ENCODE measurements at places on chromosomes 2 and 18.
A peak's percentile ranks its signal among the peaks of the same experiment; 100 is the strongest.

GRCh38 chr2:203279288-203279687, 40.5 kb downstream of the CYP20A1 start:
- DNase-seq, result no peak

GRCh38 chr2:155382776-155383175, 684.3 kb downstream of the KCNJ3 start:
- DNase-seq, result no peak

GRCh38 chr2:241391892-241392665, 36.0 kb downstream of the FARP2 start:
- no peak for DNase-seq

- DNase-seq, result no peak
These were observed 122.6 kb downstream of the WDPCP start for GRCh38 chr2:63465633-63466032.

GRCh38 chr2:132037527-132038178, 124.1 kb downstream of the ANKRD30BL start:
- DNase-seq, result peak; percentile 62

DNA sequence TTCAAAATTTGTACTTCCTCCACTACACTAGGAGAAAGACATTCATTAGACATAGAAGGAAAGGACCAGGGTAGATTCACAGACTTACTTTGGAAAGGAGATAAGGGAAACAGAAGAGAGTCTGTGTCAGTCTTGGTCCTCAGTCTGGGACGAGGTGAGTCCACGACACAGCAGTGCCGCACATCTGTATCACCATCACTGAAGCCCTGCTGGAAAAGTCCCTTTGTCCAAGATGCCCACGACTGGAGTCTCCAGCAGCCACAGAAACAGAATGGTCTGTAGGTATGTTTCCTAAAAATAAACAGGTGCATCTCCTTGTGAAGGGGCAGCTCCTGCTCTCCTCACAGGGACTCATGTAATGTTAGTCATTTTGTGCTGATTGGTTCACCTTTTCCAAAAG, 27.4 kb downstream of the COX7A2L start:
- no peak for DNase-seq

GRCh38 chr2:55052129-55053061, 2.1 kb upstream of the RTN4 start:
- DNase-seq, result no peak

GRCh38 chr2:226378753-226379705, 420.6 kb downstream of the IRS1 start:
- no peak for DNase-seq

DNA sequence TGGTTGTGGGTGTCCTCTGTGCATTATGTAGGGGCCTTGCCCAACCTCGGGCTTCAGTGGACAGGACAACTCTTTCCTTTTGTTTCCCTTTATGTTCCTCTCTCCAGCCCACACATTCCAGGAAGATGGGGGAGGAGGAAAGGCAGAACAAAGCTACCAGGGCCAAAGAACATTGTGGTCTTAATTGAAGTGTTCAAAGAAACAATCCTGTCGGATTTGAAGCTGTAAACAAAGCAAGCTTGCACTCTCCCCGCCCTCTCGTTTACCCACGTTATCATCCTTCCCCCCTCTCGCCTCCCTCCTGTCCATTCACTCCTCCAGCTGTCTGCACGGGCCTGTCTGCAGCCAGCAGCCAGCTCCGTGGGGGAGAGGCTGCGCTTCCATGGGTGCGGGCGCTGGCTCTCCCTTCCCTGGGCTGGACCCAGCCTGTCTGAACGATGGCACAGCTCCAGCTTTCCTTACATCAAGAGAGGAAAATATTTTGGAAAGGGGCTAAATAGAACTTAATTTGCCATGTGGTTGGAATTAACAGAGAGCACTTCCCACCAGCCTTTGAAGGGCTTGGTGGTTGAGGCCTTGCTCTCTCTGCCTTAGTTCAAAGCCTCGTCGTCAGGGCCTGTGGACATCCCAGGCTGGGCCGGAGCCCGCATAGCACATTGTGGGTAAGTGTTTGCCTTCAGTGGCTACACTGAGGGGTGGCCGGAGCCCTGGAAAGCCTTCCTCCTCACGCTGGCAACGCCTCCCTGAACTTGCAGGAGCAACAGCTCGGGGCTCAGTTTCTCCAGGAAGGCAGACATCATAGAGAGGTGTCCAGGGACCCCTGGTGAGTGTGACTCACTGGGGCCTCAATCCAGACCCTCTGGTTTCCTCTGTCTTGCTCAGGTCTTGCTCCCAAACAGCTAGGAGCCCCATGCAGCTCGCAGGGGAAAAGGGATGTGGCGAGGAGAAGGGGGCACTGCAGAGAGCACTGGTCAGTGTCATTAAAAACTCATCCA, 60.6 kb upstream of the HS6ST1 start:
- DNase-seq, result no peak

DNA sequence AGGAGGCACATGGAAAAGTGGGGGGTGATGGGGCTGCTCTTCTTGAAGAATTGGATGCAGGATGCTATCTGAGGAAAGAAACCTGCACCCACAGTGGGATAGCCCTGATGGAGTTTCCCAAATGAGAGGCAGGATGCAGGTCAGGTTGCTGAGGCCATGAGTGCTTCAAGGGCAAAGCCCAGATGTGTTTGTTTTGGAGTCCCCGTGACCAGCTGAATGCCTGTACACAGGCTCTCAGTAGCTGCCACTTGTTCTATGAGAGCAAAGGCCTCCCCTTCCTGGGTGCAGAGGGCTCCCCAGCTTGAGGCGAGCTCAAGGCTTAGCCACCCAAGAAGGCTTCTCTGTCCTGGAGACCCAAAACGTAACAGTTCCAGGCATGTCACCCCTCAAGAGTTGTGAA, 192.7 kb downstream of the SEPTIN10 start:
- DNase-seq, result no peak

- DNase-seq, result no peak
These were observed 52.6 kb downstream of the PPP4R1 start for GRCh38 chr18:9561759-9562158.

DNA sequence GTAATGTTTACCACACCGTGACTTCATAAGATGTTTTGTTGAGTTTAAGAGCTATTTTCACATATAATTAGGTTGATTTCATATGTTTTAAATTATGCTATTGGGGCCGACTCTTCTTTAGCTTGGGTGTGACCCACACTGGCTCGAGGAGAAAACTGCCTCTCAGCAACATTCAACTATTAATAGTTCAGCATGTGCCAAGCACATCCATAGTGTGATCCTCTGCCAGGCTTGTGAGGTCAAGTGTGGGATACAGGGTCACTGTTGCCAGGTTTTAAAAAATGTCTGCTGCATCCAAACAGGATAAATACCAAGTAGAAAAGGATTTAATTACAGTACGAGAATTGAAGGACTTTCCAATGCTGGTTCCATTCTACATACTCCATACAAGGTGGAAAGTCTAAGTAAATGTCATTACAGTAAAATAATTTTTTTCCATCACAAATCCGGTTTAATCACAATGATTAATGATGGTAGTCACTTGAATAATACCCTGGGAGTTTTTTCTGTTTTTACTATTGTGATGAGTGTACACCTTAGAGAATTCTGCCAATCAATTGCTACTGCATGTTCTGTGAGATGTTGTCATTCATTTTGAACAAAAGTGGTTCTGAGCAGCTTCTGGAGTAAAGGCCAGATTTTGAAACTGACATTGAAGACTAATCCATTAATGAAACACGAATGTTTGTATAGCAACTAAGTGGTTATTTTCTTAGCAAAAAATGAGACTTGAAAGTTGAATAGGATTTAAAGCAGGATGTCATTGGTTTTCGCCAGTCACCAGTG, 84.5 kb downstream of the ABI2 start:
- DNase-seq, result no peak

- no peak for DNase-seq
These were observed 9.4 kb upstream of the CD302 start for GRCh38 chr2:159807183-159808031.

GRCh38 chr18:3875961-3876360, 426.0 kb downstream of the TGIF1 start:
- DNase-seq, result no peak

GRCh38 chr18:58692422-58693185, 21.3 kb downstream of the MALT1 start:
- no peak for DNase-seq

DNA sequence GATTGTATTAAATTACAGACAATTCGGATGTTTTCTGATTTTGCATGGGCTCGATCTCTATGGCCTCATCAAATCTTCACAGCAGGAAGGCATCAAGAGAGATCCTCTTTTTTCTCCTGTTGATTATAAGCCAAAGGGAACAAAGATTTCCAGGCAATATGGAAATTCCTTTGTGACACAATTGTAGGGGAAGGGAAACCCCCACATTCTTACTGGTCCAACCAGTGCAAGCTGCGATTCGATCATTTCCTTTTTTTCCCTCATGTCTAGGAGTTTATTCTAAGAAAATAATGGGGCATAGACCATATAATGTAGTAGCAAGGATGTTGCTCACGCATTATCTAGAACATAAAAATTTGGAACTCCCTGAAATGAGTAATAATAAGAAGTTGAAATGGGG, 87.7 kb downstream of the LYPD6 start:
- DNase-seq, result no peak

DNA sequence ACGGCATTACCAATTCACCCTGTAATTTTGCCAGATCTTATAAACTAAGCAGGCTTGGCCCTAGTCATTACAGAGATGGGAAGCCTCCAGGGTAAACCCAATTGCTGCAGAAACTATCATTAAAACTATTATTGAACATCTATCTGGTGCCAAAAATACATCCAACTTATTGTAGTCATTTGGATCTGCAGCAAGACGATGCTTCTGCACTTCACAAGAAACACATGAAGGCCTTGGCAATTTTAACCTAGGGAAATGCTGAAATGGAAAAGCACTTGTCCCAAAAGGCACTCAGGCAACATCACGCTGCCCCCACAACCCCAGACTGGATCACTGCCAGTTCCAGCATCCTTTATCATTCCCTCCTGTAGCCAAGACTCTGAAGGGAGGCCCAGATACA, 85.3 kb upstream of the ACVR2A start:
- no peak for DNase-seq

DNA sequence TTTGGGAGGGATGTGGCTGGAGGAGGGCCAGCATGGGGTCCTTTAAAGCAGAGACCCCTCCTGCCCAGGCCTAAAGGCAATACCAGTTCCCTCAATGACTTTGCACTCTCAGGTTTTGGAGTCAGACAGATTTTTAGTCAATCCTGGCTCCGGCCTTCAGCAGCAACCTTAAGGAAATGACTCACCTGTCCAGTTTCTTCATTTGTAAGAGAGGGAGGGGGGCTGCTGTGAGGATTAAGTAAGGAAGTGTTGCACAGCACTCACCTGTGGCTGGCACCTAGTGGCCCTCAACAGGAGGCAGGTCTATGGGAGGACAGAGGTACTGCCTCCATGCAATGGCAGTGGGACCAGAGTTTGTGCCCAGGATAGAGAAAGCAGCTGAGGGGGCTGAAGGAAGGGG, 13.7 kb downstream of the CNGA3 start:
- no peak for DNase-seq

Measured in posterior cingulate gyrus (tissue), 11 donors.